ENCODE measurements at places on chromosomes 7 and 10.

DNA sequence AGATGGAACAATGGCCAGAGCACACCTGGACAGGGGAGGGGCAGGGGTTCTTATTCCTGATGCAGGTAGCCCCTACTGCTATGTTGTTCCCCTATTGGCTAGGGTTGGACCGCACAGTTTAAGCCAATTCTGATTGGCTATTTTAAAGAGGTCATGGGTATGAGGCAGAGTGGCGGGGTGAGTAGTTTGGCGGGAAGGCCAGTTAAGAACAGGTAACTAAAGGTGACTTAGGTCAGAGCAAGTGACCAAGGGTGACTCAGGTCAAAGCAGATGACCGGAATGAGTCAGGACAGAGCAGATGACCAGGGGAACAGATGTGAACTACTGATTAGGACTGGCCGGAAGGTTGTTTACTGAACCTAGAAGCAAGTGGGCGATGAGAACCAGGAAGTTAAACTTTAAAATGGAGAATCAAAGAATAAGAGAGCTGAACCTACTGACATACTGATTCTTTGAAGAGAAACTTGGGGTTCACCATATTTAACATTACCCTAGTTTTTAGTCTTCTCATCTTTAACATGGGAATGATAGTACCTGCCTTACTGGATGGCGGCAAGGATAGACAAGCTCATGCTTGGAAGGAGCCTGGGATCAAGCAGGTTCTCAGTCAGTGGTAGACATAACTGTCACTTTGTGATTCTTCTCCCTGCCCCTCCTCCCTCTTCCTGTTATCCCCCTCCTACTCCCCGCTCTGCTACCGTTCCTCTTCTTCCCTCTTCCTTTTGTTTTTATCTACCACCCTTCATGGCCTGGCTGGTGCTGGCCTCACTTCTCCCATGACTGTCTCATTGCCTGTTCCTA is 55.0 kb downstream of the CCNY start:
- DNase-seq, result no peak

DNA sequence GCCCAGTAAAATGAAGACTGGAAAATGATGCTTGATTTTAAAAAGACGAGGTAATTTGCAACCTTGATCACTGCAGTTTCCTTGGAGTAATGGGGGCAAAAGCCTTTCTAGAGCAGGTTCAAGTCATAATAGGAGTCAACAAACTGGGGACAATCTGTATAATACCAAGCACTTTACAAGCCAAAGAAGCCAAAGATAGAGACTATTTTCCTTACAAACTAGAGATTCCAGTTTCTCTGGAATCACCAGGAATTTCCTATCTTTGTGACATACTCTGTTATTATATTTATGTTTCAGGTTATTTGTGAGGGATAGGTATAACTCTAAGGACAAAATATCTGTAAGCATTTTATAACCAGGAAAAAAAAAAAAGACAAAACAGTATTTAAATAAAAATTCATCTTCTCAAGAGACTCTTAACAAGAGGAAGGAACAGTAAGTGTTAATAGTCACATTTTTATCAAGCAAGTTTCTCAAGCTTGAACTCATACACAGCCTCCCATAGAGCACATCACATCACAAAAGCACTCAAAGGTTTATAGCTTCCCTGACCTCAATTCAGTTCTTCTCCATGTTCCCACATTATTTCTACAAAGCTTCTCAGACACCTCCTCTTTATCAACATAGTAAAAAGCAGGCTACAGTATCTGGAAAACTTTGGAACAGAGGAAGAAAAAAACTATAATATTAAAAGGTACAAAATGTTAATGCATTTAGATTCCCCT is 18.9 kb downstream of the JMJD1C start:
- DNase-seq, result no peak

DNA sequence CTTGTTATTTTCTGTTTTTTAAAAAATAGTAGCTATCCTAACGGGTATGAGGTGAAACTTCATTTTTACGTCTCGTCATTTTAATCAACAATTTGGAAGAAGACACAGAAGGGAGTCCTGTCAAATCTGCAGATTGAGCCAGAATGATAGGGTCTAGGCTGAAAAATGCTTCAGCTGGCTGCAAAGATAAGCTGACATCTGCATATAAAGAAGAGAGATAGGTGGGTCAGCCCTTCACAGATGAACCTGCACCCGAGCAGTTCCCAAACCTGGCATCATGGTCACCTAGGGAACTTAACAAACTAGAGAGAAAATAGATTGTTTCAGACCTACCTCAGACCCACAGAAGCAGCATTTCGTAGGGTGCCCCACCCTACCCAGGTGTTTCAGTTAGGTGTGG is 35.2 kb upstream of the BMPR1A start:
- DNase-seq, result no peak

DNA sequence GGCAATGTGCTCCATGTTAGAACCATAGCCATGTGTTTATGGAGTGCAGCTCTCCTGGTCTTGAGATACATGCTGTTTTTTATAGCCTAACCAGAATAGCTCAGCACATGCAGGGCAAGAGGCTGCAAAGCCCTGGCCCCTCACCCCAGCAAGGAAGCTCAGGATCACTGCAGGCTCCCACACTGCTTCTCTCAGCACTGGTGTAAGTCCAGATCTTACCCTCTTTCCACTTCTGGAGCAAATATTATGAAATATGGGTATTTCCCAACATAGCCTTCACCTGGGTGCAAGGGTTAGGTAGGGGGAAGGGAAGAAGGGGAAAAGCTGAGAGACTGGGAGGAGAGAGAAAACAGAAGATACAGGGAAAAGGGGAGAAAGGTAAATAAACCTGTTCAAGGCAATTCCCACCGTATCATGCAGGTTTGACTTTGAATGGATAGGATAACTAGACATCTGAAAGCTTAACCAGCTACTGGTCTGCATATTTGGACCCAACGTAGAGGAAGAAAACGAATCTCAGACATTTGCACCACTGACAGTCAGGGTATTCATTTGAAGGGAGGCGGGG is 19.7 kb downstream of the SKIDA1 start:
- DNase-seq, result no peak

DNA sequence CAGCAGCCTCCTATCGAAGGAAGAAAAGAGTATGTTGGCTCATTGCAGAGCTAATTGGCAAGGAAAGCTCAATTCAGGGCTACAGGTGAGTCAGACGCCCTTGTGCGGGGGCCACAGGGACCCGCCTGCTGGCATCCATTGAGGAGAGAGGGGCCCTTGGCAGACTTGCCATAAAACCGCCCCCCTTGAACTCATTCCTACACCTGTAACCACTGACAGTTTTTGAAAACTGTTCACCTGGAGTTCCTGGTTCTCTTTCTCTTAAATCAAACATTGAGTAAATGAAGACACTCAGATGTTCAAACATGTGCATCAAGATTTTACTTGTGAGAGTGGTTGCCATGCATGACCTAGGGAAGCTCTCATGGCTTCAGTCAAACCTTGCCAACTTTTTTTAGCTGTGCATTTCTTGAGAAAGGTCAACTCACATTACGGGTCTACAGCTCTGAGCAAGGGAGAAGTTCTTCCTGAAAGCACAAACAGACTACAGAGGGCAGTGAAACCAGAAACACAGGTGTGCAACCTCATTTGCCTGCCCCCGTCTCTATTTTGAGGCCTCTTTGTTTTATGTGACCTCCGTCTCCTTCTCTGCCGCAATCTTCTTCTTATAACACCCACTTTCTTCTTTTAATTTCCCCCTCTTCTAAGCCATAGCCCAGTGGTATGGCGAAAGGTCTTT is 87.8 kb downstream of the TBXAS1 start:
- no peak for DNase-seq

DNA sequence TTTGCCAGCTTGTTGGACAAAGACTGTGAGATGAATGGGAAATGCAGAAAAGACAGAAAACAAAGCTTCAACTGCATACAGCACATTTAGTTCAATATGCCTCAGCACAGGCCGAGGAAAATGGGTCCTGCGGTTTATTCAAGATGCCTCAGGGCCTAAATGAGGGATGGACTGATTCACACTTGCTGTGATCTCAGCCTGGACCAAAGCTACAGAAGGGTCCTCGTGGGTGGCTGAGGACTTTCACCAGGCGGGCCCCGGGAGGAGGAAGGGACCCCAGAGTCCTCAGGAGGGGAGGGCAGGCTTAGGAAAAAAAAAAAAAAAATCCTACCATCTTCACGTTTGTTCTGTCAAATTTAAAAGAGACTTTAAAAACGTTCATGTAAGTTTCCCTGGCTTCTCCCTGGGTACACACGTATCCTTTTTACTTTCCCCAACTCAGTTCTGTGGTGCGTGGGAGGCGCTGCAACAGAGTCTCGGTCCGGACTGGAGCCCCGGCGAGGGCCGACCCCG is 624 bp upstream of the ZNF783 start:
- peak; percentile 2 for DNase-seq

- no peak for DNase-seq
Measured at GRCh38 chr10:92697663-92698511, 8.1 kb downstream of the HHEX start.

DNA sequence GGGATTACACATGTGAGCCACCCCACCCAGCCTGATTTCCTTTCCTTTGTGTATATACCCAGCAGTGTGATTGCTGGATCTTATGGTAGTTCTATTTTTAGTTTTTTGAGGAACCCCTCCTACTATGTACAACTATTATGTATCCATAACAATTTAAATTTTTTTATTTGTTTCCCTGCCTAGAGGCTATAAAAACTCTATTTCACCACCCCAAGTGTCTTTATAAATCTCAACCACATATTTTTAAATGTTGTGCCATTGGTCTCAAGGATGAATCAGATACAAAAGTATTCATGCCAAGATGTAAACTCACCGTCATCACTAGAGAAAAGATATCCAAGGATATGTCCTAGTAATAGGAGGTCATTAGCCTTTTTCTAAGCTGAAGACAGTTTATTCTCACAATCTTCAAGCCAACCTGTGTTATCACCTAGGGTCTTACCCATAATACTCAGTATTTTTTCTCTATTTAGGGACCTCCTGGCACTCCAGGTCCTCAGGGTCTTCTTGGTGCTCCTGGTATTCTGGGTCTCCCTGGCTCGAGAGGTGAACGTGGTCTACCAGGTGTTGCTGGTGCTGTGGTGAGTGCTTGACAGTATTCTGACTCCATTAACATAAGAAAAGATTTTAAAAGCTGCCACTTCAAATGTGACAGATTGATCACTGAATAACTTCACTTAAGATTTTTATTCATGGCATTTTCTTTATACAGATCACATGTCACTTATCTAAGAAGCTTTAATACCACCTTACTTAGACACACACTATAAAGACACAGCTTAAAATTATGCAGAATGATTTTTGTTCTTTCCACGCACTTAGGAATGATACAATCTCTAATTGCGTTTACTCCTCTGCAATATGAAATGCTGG is 29.4 kb downstream of the COL1A2 start:
- DNase-seq, result no peak

- DNase-seq, result no peak
Measured at GRCh38 chr10:13016426-13016825, 14.9 kb upstream of the CCDC3 start.

DNA sequence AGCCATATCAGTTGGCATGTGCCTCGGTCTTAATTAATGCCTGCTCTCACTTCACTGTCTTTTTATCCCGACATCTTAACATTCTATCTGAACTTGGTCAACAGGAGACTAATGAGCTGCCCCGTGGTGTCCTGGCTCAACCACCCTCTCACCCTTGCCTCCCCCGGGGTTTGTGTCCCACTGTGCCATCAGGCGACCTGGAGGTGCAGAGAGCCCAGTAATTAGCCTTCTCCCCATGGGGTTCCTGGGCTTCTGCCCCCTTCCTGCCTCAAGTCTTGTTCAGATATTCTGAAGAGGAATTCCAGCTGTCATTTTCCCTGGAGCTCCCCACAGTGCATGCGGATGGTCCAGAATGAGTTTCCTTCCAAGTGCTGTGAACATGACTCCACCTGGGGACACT is 10.1 kb upstream of the JAKMIP3 start:
- no peak for DNase-seq

- no peak for DNase-seq
Measured at GRCh38 chr10:31587691-31588090, 268.7 kb downstream of the ZEB1 start.

DNA sequence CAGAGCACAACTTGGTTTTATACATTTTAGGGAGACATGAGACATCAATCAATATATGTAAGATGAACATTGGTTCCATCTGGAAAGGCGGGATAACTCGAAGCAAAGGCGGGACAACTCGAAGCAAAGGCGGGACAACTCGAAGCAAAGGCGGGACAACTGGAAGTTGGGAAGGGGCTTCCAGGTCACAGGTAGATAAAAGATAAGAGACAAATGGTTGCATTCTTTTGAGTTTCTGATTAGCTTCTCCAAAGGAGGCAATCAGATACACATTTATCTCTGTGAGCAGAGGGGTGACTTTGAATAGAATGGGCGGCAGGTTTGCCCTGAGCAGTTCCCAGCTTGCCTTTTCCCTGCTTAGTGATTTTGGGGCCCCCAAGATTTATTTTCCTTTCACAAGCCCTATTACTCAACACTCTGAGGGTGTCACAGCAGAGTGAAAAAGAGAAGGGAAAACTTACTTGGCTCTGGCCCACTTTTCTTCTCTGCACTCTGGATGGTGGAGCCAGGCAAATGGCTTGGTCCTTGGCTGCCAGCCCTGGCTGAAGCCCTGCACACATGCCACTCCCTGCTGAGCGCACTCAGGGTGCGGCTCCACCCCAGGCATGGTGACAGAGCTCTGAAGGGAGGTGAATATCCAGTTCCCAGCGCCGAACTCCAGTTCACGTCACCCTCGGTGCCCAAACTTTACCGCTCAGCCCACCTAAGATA is 46.7 kb downstream of the PARD3 start:
- peak; percentile 47 for DNase-seq

DNA sequence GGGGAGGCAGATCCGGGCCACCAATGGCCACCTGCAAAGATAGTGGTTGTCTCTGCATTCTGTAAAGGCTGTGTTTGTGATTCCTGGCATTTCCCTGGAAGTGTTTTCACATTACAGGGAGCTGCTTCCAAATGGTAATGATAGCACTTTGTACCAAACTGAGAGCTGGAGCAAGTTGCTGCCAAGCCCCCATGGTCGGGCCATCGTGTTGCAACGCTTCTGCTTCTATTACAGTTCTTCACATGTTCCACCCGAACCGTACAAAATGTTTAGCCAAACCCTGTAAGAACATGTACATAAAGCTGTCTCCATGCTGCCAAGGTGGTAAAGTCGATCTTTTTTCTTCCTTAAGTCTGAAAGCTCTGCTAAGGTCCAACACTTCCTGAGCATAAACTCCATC is 397.7 kb upstream of the NFE2L3 start:
- DNase-seq, result no peak

DNA sequence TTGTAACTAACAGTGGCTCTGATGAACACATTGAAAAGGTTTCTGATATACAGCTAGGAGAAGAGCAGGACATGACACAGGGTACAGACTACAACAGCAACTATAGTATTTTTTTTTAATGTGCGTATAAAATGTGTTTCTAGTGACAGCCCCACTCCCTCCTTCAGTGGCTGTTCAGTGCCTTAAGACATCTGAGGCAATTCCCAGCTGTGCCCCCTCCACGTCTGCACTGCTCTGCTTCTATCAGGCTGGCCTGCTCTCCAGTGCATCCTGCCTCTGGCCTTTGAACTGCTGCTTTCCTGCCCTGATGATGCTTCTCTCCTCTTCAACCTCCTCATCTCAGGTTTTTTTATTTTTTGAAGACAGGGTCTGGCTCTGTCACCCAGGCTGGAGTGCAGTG is 111.2 kb downstream of the SPAG6 start:
- no peak for DNase-seq

All from NCI-H510A treated with DMSO at 0.1 percent for 48 hours (cell line).